ENCODE measurements at places on chromosomes 4 and X.

- DNase-seq: no peak
Measured at GRCh38 chrX:47200385-47201150, 6.9 kb downstream of the UBA1 start.

GRCh38 chrX:15292861-15293260 lies 22.6 kb downstream of the ASB11 start:
- no peak for DNase-seq

DNA sequence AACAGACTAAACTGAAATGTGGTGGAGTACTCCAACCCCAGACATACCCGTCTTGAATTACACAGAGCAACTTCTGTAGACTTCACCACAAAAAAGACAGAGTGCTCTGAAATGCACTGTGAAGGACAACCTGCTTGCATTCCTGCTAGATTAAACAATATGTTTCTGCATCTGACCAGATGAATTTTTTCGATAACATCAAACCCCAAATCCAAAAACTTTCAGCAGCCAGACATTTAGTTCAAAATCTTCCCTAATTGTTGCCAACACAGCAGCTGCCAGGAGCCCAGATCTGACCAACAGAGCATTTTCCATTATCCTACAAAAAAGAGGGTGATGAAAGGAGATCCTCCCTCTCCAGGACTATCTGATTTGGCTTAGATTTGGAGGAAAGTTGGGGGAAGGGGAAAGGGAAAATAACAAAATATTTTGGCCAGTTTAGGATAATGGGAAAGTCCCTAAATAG lies 356.5 kb downstream of the PDGFC start:
- DNase-seq: no peak

DNA sequence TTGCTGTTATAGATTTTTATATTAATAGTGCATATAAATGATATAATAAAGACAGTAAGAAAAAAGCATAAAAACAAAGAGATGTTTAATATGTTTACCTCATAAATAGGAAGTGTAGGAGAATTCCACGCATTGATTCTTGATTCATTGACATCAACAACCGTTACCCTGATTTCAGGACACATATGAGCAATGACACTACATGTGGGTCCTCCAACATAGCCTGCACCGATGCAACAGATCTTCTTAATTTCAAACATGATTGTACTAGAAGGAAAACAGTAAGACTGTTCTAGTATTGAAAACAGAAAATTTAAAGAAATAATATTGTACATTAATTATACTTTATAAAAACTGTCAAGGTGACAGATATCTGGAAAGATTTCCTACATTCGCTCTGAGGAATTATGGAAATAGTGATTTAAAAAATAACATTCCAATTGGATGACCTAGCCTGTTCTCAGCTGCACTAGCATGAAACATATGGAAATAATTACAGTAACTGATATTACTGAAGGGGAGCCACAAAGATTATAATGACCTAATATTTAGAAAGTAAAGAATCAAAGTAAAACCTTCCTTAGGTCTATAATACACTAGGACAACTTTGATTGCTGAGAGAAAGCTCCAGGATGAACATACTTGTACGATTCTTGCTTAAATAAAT lies 5.9 kb downstream of the UGDH start:
- DNase-seq: no peak

DNA sequence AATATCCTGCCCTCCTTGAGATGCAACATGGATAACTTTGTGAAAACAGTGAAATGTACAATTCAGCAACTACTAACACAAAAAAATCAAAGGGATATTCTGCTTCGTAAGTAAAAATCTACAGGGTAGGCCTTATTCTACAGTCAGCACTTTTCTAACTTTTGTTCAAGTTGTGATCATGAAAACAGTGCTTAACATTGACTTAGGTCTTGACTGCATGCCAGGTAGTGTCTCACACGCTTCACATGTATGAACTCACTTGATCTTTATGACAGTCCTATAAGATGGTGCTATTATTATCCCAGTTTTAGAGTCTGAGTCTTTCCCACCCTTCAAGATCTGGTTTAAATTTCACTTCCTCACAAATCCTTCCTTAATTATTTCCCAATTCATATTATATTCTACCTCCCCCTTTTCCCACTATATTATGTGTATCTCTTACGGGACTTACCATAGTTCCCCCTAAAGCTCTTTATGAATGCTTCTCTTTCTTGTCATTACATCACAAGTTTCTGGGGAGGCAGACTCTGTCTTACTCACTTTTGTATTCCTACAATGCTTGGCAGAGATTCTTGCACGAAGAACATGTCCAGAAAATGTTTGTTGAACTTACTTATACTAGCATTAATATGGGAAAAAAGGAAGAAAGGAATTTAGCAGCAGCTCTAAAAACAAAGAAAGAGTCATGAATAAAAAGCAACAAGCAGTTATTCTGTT lies 179.8 kb downstream of the SCFD2 start:
- DNase-seq: no peak

GRCh38 chr4:57374866-57375595 lies 264.8 kb upstream of the IGFBP7 start:
- no peak for DNase-seq

- no peak for DNase-seq
Measured at GRCh38 chr4:156977435-156978160, 6.0 kb upstream of the PDGFC start.

- no peak for DNase-seq
Measured at GRCh38 chr4:186557486-186557885, 2.1 kb upstream of the MTNR1A start.

DNA sequence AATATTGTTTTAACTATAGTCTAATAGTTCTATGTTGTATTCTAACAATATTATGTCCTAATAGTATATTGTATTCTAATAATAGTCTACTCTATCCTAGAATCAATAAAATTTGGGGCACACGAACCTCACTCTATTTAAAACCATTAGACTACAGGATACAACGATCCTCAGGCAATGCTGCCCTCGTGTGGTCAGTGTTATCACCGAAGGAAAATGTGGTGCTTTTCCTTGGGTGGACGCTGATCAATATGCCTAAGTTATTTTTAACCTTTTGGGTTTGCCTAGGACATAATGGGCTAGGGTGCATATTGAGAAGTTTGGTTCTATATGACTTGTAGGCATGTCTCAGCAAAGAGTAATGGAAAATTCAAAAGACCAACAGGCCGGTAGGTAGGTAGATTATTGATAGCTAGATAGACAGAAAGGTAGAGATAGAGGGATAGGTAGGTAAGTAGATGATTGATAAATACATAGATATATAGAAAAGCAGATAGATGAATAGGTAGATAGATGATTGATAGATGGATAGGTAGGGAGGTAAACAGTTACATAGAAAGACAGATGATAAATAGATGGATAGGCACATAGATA lies 75.1 kb downstream of the PRKX start:
- DNase-seq: peak; percentile 2

DNA sequence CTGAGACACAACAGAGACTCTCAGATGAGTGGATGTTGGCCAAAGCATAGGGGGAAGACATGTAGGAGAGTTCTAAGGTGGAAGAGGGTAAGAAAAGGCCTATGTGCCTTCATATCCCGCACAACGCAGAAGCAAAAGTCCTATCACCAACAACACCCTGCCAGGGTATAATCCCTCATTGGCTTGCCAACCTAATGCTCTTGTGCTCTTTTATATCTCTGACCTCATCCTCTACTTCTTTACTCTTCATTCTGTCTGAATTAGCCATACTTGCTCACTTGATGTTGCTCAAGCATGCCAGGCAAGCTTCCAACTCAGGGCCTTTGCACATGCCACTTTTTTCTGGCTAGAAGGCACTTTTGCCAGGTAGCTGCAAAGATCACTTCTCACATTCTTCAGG lies 28.1 kb upstream of the ZNF330 start:
- DNase-seq: no peak

DNA sequence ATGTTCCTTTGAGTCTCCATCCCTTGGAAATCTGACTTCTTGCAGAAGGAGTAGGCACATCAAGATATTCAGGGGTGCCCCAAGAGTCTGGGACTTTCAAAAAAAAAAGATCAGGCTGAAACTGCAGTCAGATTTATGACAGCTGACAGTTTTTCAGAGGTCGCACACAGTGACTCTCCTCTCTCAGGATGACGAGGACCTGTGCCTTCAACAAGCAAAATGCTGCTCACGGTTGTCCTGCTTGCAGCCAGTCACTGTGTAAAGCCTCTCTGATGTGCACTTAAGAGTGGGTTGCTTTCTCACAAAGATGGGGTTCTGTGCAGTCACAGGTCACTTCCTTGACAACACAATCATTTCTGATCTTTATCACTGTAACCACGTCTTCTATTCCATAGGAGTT lies 178.2 kb downstream of the PTTG2 start:
- no peak for DNase-seq

GRCh38 chr4:94115687-94116086 lies 92.0 kb upstream of the SMARCAD1 start:
- DNase-seq: no peak

- DNase-seq: no peak
Measured at GRCh38 chr4:82780752-82781231, 17.8 kb downstream of the SCD5 start.

DNA sequence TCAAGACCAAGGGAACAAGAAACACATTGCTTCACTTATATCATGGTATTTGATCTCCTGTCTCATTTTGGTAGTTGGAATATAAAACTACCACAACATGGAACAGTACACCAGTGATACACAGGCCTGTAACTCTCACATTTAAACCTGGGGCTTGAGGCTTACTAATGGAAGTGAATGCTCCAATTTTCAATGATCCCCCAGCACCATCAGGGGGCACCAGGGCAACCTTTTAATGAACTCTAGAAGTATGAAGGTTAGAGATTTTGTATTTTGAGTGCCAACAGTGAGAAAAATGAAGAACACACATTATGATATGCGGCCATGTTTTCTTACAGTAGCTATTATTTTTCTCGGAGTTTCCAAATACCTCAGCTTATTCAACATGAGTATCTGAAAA lies 50.7 kb downstream of the C4orf33 start:
- no peak for DNase-seq

GRCh38 chr4:8830056-8830455 lies 41.6 kb downstream of the HMX1 start:
- no peak for DNase-seq

DNA sequence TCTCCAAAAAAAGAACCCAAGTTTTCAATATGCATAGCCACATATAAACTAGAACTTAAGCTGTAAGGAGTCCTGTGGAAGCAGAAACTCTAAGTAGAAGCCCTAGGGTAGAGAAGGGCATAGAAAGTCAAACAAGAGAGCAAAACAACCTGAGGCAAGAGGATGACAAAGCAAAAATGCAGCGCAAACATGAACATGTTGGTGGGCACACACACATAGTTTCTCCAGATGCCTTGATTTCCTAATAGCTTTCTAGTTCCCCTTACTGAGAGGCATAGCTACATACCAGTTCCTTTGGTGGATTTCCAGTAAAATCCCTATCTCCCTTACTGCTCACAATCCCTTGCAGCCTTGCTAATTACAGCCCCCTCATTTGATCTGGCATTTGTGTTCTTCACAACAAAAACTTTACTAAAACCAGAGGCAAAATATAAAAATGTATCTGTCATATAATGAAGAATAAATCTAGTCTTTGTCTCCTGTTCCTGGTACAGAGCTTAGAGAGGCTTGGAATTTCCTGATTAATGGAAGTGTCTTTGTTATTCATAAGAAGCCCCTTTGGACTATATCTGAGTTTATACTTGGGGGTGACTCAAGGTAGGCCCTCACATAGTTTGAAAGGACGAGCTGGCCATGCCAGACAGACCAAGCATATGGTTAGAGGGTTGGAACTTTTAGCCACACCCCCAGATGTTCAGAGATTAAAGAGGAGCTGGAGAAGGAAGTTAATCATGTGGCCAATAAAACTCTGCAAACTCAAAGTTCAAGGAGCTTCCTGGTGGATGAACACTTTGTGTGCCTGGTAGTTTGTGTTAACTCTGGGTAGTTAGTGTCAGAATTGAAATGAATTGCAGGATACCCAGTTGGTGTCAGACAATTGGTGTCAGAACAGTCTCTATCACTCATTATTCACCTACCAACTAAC lies 52.7 kb upstream of the ZCCHC13 start:
- peak; percentile 50 for DNase-seq

- DNase-seq: no peak
Measured at GRCh38 chr4:121373841-121374240, 7.0 kb downstream of the QRFPR start.

- no peak for DNase-seq
Measured at GRCh38 chrX:10157032-10157341, 212 bp downstream of the CLCN4 start.

DNA sequence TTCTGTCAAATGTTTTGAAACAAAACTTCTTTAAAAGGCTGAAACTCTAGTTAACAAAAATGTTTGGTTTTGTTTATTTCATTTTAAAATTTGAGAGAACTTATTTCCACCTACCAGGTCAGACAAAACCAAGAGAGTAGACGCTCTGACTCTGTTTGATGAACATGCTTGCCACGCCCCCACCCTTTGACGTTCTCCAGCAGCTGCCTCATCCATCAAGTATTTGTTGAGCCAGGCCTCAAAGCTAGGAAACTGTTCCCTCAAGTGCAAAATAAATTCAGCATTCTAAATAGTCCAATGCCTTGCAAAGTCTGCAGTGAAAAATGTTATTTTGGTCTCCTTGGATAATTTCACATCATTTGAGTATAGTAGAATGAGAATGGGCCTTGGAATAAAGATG lies 121.6 kb downstream of the GUCY2F start:
- DNase-seq: no peak

GRCh38 chr4:127149086-127149485 lies 483.7 kb upstream of the INTU start:
- DNase-seq: no peak

Measured in hematopoietic multipotent progenitor cell treated with erythropoietin and hydrocortisone succinate and interleukin-3 and kit ligand, for 15 days (in vitro differentiated cells).